ENCODE measurements at places on chromosomes 5 and 9.
A peak's percentile ranks its signal among the peaks of the same experiment; 100 is the strongest.

DNA sequence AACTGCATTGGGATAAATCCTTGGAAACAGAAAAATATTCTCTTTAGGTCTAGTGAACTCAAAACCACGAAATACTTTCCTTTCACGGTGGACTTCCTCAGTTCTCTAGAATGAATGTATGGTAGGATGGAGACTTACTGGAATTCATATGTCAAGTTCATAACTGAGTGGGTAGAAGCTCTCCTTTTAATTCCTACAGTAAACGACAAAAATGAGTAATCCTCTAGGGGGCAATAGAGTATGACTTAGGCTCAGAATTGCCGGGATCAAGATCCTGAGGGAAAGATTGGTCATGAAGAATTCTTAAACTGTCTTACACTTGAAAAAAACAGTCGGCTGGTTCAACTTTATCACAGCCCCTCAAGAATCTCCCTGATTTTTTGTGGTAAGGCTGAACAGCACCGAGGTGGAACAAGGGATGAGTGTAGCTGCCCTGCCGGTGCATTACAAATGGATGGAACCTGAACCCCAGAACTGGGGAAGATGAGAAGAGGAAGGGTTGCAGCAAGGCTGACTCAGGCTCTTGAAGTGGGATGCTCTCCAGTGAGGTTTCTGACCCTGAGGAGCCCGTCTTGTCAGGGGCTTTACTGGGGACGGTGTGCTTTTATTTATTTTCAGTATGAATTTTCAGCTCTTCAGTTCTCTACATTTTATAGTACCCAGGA is 14.0 kb upstream of the LOX start:
- no peak for DNase-seq

GRCh38 chr9:115103746-115104477 is 14.0 kb downstream of the TNC start:
- no peak for DNase-seq

- DNase-seq: no peak
Observed at GRCh38 chr5:140142856-140143255, 17.1 kb downstream of the IGIP start.

DNA sequence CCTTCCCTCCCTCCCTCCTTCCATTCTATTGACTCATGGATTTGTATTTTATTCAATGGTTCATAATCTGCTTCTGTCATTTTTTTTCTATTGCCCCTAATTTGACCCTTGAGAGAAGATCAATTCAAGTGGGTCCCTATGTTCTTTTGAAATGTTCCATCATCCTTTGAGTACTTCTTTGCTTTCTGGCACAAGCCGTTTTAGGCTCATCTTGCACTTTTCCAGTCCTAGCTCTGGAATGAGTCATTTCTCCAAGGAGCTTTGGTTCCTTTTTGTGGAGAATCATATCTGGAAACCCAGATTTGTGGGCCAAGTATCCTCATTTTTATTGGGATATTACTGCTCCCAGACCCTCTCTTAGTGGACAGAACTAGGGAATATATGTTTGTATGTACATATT is 126.8 kb upstream of the PTPN3 start:
- DNase-seq: no peak

DNA sequence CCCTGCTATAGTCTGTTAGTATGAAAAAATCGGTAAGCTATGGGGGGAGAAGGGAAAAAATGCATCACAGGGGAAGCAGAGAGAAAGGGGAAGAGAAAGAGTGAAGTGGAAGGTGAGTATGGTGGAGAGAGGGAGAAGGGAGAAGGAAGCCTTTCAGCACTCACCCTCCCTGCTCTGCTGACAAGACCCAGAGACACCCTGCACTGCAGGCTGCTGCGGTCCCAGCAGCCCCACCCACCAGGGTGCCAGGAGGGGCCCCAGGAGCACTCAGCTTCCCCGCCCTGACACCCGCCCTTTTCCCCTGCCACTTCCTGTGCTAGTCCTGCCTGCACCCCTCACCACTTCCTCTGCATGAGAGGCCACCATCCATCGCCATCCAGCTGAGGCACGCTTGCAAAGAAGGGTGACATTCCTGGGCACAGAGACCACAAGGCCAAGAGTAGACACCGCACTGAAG is 12.7 kb downstream of the STK10 start:
- DNase-seq: peak; percentile 79

- no peak for DNase-seq
Observed at GRCh38 chr9:116668970-116669695, 18.0 kb upstream of the TRIM32 start.

GRCh38 chr5:89072842-89073672 is 190.1 kb upstream of the MEF2C start:
- no peak for DNase-seq

GRCh38 chr9:127149010-127149409 is 26.6 kb upstream of the ANGPTL2 start:
- no peak for DNase-seq

GRCh38 chr5:103385722-103386121 is 127.2 kb downstream of the MACIR start:
- DNase-seq: no peak

DNA sequence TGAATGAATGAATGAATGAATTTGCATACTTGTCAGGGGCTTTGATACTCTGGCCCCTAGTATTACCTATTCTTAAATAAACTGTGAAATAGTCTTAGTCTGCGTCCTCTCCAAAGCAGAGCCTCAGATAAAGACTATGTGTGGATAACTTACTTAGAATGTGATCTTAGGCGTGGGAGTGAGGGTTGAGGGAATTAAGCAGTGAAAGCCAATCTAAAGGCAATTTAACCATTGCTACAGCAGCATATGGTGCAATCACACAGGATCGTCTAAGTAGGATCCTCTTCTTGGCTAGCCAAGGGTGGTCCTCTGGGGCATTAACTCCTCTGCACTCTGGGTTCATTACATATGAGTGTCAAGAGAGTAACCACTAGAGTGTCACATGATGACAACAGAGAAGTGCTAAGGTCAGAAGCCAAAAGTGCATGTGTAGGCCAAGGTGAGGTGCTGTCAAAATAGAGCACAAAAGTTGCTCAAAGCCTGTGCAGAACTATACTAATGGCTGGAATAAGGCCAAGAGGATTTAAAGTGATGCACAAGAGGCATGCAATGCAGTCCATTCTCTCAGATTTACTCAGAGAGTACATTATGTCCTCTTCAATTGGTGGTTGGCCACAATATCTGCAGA is 274.4 kb upstream of the SEMA6A start:
- no peak for DNase-seq

GRCh38 chr9:124369231-124369797 is 45.9 kb downstream of the PSMB7 start:
- no peak for DNase-seq

DNA sequence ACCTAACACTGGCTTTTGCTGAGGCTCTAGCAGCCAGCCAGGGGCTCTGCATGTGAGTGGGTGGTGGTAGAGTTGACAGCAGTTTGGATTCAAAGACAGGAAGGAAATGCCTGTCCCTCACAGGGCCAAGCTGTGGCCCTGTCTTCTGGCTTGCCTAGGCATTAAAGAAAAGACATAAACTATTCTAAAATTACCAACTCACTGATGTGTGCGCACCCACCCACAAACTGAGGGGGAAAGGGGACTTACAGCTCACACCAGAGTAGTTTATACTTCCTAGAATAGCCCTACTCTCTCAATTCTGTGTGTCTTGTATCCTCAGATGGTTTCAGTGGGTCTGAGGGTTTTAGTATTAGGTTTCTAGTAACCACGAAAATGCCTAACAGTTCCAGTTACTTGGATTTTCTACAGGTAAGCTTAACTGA is 18.3 kb upstream of the IL13 start:
- DNase-seq: no peak

- no peak for DNase-seq
Observed at GRCh38 chr5:141948812-141949211, 9.2 kb downstream of the PCDH12 start.

DNA sequence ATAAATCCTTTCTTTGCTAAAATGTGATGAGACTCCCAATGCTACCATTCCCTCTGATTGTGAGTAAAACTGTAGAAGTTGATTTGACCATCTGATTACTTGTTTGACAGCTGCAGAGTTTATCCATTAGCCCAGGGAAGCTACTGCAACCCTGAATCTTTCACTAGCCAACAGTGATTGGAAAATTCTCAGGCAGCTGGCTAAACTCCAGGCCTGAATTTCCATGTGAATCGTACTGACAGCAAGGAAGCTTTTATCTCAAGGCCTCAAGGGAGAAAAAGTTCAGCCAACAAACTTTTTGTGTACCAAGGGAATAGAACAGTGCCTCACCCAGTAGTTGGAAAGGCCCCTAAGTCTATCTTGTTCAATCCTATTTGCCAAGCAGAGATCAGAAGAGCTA is 246.7 kb upstream of the TRPM3 start:
- DNase-seq: no peak

DNA sequence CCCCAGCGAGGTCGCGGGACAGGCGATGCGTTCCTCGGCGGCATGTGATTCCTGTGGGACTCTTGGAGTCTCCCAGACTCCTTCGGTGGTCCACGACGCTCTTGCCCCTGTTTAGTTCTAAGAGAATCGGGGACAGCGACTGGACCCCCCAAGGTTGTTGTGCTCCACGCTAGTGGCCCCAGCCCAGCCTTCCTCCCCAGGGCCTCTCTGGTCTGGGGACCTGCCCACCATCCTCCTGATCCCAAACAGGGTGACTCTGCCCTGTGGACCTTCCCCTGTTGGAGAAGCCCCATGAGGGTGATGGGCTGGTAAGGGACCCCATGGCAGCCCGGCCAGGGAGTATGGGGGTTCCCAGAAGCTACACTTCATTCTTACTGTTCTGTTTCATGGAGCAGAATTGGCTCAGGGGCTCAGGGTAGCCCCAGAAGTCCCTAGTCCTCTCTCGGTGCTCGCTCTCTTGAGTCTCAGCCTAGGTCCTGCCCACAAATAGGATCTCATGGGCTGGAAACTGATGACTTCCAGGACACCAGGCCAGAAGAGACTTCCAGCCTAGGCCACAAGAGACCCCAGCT is 880 bp downstream of the CARD19 start:
- DNase-seq: no peak

GRCh38 chr9:137320555-137321384 is 18.7 kb upstream of the NRARP start:
- DNase-seq: no peak

- DNase-seq: no peak
Observed at GRCh38 chr9:123418052-123418430, 62.0 kb downstream of the CRB2 start.

GRCh38 chr9:93112116-93112863 is 16.3 kb downstream of the CARD19 start:
- no peak for DNase-seq

DNA sequence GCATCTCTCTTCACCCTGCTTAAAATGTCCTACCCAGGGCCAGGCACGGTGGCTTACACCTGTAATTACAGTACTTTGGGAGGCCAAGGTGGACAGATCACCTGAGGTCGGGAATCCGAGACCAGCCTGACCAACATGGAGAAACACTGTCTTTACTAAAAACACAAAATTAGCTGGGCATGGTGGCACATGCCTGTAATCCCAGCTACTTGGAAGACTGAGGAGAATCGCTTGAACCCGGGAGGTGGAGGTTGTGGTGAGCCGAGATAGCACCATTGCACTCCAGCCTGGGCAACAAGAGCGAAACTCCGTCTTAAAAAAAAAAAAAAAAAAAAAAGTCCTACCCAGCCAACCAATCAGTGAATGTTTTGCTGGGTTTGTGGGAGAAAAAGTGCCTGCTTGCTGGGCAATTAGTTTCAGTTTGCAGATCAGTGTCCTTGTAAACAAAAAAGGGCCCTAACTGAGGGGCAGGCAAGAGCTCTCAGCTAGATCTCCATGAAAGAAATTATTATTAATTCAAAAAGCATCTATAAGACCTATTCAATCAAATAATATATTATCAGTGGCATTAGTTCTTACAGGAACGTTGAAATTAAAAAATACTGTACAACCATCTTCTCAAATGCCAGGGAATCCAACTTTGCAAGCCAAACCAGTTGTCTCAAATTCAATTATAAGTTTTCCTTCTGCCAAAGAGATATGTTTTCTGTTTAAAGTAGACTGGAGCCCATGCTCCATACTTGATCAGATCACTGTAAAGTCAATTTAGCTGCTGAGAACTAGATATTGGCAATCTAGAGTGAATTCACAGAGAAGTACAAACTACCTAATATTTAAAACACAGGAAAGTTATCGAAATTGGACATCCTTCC is 3.9 kb downstream of the MEGF9 start:
- DNase-seq: no peak

DNA sequence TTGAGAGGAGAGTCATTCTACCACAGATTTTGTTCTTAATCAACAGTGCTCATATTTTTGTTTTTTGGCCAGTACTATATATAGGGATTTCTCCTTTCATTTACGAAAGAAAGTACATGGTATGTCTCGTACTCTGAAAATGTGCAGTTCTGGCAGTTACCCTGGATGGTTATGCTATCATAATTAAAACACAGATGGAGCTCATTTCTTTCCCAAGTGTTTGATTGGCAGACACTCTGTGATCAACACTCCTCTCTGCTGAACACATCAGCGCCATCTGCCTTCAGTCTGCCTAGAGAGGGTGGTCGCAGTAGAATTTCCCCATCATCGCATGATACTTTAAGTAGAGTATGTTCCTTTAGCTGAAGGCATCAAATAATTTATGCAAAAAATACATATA is 64.5 kb downstream of the PAM start:
- no peak for DNase-seq

GRCh38 chr9:76206821-76207220 is 187.4 kb downstream of the RFK start:
- DNase-seq: no peak

- no peak for DNase-seq
Observed at GRCh38 chr9:7289773-7290172, 509.8 kb downstream of the DMAC1 start.

- no peak for DNase-seq
Observed at GRCh38 chr5:124056326-124056990, 544.5 kb downstream of the CSNK1G3 start.

- no peak for DNase-seq
Observed at GRCh38 chr9:76342858-76343257, 51.4 kb downstream of the RFK start.

- no peak for DNase-seq
Observed at GRCh38 chr9:116555119-116555518, 132.0 kb upstream of the TRIM32 start.

GRCh38 chr9:32741706-32742105 is 41.6 kb upstream of the TMEM215 start:
- no peak for DNase-seq

DNA sequence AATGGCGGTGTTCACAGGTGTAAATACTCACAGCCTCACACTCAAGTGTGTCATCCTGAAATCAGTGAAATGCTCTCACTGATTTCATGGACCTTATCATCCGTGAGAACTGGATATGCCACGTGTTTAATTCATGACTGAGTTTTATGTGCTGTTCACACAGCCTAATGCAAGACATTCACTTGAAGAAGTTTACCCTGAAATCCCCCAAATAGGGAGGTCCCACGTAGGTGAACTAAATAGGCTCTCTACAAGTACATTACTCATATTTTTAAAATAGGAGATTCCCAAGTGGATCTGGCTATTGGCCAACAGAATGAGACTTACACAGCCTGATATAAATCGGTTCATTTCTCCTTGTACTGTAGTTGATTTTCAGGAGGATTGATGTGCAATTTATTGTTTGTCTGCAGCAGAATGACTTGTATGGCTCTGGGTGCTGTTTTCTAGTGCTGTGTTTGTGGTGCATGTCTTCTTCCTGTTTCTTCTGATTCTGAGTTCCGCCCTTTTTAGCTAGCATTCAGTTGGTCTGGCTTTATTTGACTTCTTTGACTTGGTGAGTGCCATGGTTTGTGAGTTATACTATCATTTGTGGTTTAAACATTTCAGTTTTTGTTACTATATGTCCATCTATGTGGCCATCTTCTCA is 25.1 kb downstream of the TRIO start:
- DNase-seq: no peak

- DNase-seq: no peak
Observed at GRCh38 chr5:38431242-38431853, 125.1 kb downstream of the LIFR start.

GRCh38 chr9:16921855-16922254 is 51.4 kb upstream of the BNC2 start:
- DNase-seq: no peak
